ENCODE measurements at places on chromosomes 3 and 15.

DNA sequence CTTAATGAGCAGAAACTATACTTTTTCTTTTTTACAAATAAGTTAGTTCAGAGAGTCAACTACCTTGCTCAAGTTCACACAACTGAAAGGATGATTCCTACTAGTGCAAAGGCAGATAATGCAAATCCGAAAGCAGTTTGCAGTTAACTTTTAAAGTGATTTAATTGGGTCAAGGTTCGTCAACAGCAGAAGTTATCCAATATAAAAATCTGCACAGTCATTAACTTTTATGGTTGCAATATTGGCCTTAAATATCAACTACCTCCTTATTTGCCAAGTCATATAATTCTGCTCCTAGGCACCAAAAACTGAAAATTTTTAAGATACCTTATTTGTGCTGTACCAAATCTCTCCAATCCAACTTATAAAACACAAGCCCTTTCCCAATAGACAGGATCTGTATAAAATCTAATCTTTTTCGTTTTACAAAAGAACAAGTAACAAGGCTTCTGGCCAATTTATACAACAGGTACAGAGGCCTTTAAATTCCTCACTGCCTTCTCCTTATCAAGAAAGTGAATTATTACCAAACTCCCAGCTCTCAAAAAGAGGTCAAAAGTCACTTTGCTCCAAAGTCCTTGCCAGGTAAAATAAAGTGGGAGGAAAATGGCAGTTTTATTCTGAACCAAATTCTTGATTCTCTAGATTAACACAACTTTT, 416.6 kb upstream of the NECTIN3 start:
- no peak for DNase-seq

GRCh38 chr15:71272932-71273331, 157.7 kb downstream of the THSD4 start:
- DNase-seq, result no peak

GRCh38 chr3:13461169-13462124, 18.7 kb upstream of the HDAC11 start:
- DNase-seq, result peak; percentile 68

DNA sequence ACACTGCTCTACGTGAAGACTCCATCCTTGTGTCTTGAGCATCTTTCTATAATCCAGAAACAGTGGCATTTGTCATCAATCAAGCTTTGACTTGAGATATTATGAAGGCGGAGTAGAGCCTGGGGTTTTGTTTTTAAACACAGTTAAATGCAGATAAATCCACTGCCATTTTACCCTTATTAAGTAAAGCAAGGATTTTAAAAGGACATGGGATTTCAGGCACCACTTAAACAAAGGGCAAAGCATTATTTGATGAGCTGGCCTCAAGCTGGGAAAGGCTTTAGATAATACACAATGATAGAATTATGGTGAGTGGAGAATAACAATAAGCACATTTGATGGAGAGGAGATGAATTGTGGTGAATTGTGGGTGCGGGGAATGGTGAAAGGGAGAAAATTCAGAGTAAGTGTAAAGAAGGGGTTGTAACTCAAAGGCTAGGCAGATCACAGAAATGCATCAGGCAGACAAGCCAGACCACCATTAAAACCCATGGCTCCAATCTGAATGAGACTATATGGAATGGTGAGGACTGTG, 54.9 kb upstream of the GLCE start:
- no peak for DNase-seq

DNA sequence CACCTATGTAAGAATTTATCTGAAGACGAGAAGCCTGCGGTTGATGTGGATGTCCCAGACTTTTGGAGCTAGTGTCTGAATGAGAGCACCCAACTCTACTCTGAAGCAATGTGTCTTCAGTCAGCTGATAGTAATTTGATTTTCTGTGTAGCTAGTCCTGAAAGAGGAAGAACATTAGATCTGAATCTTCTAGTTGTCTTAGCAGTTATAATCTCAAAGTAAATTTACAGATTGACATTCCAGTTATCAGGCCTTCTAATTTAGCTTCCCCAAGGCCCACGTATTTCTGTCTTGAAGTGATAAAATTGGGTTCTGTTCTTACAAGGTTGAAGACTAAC, 1.5 kb downstream of the TCAIM start:
- DNase-seq, result no peak

GRCh38 chr15:92733934-92734521, 78.5 kb upstream of the FAM174B start:
- no peak for DNase-seq

DNA sequence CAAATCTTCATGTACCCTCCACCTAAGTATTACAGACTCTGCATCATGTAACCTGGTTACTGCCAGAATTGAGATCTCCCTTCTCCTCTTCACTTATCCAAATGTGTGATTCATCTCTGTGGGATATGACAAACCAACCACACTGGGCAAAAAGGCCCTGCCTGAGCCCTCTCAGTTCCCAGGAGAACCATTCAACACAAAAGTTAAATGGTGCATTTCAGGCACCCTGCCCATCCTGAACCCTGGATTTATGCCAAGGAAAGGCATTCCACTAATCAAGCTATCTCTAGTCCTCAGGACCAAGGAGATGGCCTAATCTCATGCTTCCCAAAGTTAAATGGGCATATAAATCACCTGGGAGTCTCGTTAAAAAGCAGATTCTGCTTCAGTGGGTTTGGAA, 108.5 kb downstream of the TNIK start:
- DNase-seq, result no peak

DNA sequence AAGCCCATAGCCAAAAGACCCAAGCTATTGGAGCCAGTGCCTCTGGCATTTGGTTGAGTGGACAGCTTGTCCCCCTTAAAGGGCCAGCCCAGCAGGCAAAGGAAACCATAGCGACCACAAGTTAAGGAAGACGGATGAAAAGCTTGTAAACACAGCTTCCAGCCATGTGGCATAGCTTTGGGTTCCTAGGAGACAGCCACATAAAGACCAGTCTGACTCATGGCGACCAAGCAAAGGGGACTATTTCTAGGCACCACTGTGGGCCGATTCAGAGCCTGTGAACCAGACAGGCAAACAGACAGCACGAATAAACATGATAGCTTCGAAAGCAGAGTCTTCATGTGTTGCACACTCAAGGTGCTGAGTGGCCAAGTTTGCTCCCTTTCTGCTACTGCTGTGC, 30.5 kb upstream of the SRGAP3 start:
- DNase-seq, result no peak

DNA sequence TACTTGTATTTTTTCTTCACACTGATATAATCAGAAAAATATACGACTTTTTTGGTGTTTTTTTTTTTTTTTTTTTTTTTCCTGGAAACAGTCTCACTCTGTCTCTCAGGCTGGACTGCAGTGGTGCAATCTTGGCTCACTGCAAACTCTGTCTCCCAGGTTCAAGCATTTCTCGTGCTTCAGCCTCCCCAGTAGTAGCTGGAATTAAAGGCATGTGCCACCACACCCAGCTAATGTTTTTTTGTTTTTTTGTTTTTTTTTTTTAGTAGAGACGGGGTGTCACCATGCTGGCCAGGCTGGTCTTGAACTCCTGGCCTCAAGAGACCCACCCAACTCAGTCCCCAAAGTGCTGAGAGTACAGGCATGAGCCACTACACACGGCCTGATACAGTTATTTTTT, 20.8 kb upstream of the DNAAF4 start:
- DNase-seq, result no peak

- DNase-seq, result no peak
These were observed 2.6 kb upstream of the RBM15B start for GRCh38 chr3:51388286-51389029.

- no peak for DNase-seq
These were observed 24.9 kb downstream of the DENND4A start for GRCh38 chr15:65767264-65767595.

- no peak for DNase-seq
These were observed 175.1 kb upstream of the PLSCR5 start for GRCh38 chr3:146780251-146780650.

Measured in CD8-positive, alpha-beta memory T cell (primary cell).